Left cardiac atrium (tissue), 4 donors: ENCODE measurements at places on chromosomes 2 and 18. TPM values are rescaled to one million over a fixed set of nuclear protein-coding genes. Genes with fewer than 3 reads are reported as not detected.

ABCG5 gene
- not detected for total RNA-seq

TMBIM1 gene
- 156 TPM for total RNA-seq

BIRC6 gene
- total RNA-seq, result 52.5 TPM

SLC11A1 gene
- 8.5 TPM for total RNA-seq

COMMD1 gene
- 48.6 TPM for total RNA-seq

MAP2 gene
- 4.7 TPM for total RNA-seq

PRKAG3 gene
- total RNA-seq, result 0.10 TPM

OST4 gene
- total RNA-seq, result 404 TPM

TLK1 gene
- 31.5 TPM for total RNA-seq

HOXD13 gene
- not detected for total RNA-seq

IL1F10 gene
- not detected for total RNA-seq

CNDP1 gene
- not detected for total RNA-seq

RAPGEF4 gene
- total RNA-seq, result 10.9 TPM

TRAPPC12 gene
- 86.3 TPM for total RNA-seq

FAHD2B gene
- total RNA-seq, result 25.5 TPM

THAP4 gene
- 73.3 TPM for total RNA-seq

RNF144A gene
- total RNA-seq, result 4.4 TPM

ANO7 gene
- total RNA-seq, result 1.8 TPM

DES gene
- total RNA-seq, result 5,895 TPM

FZD7 gene
- total RNA-seq, result 12.2 TPM

ZNF804A gene
- 0.09 TPM for total RNA-seq

POTEC gene
- not detected for total RNA-seq

ME2 gene
- total RNA-seq, result 88.1 TPM

SPATA3 gene
- not detected for total RNA-seq

NCKAP5 gene
- 5.8 TPM for total RNA-seq

CD226 gene
- total RNA-seq, result 0.97 TPM

INO80D gene
- 15.1 TPM for total RNA-seq

DYTN gene
- not detected for total RNA-seq

RIT2 gene
- total RNA-seq, result not detected

EPHA4 gene
- total RNA-seq, result 84.1 TPM

SERPINB5 gene
- total RNA-seq, result not detected

UGT1A3 gene
- not detected for total RNA-seq

HTR2B gene
- 0.50 TPM for total RNA-seq

HOXD4 gene
- 0.29 TPM for total RNA-seq

CRYGD gene
- total RNA-seq, result not detected

MRPL33 gene
- 226 TPM for total RNA-seq

DYNC1I2 gene
- total RNA-seq, result 59.9 TPM

PTPRM gene
- 51.4 TPM for total RNA-seq

B4GALT6 gene
- total RNA-seq, result 12.0 TPM

CPO gene
- total RNA-seq, result 0.50 TPM

INPP5D gene
- 7.2 TPM for total RNA-seq

ADGRF3 gene
- not detected for total RNA-seq

ERCC3 gene
- total RNA-seq, result 22.1 TPM

MC4R gene
- total RNA-seq, result not detected

TMEM200C gene
- total RNA-seq, result 4.3 TPM

MRO gene
- total RNA-seq, result 5.1 TPM

ACVR1C gene
- 2.6 TPM for total RNA-seq

CAD gene
- total RNA-seq, result 15.2 TPM

STK36 gene
- total RNA-seq, result 10.0 TPM

TNFAIP6 gene
- total RNA-seq, result 5.1 TPM

CHST10 gene
- 10.9 TPM for total RNA-seq

MC2R gene
- total RNA-seq, result not detected

SULT1C3 gene
- not detected for total RNA-seq

C2orf80 gene
- not detected for total RNA-seq

PSTPIP2 gene
- 3.2 TPM for total RNA-seq

GBX2 gene
- not detected for total RNA-seq

CPS1 gene
- total RNA-seq, result 2.7 TPM
